Stimulated activated CD4-positive, alpha-beta T cell treated with anti-CD3 and anti-CD28 coated beads, Interleukin-4, amount 100 ng/mL, for 4 hours (primary cell): ENCODE measurements at places on chromosomes 11 and 22.

DNA sequence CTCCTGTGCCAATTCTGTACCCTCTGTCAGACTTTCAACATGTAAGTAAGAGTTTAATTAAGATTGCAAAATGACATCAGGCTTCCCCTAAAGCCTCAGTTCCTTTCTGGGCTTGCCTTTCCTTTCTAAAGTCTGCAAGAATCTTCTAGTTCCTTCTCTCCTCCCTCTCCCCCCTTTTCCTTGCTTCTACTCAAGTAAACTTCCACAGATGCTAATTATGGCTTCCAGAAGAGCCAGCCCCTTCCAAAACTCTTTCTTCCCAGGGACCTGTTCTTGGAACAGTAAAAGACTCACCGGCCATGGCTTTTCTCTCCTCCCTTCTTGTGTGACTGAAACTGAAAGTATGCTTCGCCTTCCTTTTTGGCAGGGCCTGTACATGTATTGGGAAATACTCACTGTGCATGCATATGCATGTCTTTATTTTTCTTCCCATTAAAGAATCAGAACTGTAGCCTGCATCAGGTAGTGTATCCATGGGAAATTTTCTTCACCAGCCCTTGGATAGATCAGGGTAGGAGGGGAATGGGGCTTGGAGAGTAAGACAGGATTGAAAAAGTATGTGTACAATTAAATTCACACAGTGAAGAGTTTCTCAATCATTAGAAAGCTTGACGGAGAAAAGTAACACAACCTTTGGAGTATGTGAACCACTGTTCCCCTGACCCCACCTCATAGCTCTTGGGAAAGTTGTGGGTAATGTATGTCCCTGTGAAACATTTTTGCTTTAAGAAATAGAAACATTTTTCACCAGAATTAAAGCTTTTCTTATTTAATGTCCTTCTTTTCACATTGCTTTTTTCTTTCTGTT, at the start of gene CASP1:
CASP1 (minus strand) TSS at position 332 of the 808 bp plus-strand sequence; CDS start at position 301, 31 bp downstream.
- no peak for DNase-seq

DNA sequence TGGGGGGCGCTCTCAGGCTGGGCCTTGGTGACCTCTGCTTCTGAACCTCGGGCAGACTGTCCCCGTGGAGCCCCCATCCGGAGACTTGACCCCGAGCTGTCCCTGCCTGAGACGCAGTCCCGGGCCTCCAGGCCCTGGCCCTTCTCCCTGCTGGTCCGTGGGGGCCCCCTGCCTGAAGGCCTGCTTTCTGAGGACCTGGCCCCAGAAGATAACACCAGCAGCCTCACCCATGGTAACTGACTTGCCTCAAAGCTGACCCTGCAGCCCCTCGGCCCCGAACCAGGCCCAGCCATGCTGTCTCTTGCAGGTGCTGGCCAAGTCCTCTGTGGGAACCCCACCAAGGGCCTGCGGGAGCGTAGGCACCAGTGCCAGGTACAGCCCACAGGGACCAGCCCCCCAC, 8.9 kb downstream of the LMNTD2 start:
- no peak for DNase-seq

DNA sequence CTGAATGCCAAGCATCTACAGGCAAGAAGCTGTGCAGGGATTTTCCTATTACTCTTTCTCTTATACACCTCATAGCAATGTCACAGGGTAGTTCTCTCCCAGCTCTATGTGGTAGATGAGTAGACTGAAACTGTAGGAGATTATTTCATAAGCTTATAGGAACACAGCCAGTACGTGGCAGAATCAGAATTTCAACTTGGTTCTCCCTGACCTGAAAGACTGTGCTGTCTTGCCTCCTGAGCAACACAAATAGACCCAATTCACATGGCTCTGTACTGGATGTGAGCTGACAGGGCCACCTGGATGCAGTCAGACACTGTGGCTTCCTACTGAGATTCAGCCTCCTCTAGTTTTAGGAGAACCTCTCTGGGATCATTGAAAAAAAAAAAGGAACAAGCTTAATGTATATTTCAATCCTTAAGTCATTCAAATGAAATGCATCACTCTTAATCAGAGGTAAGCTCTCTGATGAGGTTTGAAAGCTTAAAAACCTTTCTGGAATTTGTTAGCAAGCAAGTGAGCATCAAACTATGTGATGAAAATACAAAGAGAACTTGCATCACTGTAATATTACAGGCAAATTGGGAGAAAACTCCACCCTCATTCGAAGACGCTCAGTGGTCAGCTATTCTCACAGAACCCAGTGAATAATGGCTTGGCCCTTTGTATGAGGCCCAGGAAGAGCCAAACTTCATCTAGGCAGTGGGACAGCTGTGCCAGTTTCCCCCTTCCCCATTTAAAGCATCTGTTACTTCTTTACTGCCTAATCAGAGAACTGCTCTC, 1039.3 kb downstream of the NTM start:
- DNase-seq: no peak

DNA sequence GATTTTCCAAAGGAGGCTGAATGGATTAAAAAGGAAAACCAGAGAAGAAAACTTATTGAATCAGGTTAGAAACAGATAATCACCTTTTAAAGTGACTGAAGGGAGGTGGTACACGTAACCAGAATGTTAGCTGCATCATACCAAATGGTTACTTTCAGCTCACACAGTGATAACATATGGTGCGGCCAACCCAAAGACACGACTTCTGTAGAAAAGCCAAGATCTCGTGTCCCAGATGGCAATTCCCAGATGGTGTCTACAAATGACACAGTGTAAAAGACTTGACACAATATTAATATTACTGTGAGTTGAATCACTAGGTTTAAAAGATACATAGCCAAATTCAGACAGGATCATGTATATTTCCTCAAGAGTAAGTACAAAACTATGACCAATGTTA, 5.2 kb downstream of the PPP2R1B start:
- no peak for DNase-seq

- DNase-seq: no peak
Observed at GRCh38 chr22:27840436-27840835, 38.9 kb upstream of the MN1 start.

DNA sequence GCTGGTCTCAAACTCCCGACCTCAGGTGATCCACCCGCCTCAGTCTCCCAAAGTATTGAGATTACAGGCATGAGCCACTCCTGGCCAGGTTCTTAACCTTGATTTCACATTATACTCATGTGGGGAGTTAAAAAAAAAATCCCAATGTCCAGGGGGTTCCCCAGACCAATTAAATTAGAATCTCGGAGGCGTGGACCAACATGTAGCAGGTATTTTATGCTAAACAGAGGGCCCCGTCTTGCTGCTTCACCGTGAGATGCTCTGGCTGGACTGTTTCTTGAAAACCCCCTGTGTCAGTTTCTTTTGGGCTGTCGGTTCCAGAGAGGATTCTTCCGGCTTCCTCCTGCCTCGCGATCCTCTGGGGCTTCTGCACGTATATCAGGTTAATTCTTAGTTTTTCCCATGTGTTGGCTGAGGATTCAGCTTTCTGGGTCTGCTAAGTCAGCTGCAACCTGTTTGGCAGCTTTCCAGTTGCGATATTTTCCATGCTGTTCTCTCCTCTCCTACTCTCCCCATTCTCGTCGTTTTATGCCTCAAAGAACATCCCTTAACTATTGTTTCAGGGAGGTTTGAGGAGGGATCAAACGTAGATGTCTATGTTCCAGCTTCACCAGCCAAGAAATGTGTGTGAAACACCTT, 50.6 kb upstream of the ACCSL start:
- no peak for DNase-seq

- no peak for DNase-seq
Observed at GRCh38 chr11:76623171-76623883, 47.2 kb downstream of the LRRC32 start.

DNA sequence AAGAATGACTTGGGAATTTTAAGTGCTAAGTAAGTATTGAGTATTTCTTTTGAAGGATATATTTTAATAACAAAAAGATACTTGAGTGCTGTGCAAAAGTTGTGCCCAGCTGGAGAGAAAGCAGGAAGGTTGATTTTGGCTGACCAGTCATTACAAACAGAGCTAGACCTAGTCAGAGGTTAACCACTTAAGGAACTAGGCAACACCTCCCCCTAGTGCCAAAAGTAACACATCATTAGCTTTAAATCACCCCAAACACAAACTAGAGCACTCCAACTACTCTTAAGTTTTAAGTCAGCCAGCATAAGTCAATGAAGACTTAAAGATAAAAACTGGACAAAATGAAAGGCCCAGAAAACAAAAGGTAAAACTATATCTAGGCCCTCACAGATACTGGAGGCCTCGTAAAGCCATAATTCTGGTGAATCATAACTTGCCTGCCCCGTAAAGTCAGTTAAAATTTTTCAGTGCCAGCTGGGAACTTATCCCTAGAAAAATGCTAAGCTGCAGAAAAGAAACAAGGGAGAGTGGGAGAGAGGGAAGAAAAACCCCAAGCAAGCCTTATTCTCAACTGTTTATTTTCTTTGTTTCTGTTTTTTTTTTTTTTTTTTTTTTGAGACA, 4.6 kb downstream of the TMEM9B start:
- DNase-seq: no peak

DNA sequence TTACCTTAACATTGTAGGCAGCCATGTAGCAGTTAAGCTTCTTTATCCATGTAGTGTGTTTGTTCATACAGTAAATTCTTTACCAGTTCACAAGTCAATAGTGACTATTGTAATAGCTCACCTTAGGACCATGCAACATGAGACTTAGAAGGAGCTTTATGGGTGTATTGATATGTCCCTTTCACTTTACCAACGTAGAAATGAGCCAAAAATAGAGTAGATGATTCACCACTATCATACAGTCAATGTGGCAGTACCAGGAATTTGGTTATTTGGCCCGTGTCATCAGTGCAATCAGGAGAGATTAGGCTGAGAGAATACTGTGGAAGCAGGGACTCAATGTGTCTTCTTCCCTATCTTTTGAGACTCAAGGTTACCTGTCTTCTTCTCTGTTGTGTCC, 4.7 kb downstream of the ZDHHC13 start:
- DNase-seq: no peak

DNA sequence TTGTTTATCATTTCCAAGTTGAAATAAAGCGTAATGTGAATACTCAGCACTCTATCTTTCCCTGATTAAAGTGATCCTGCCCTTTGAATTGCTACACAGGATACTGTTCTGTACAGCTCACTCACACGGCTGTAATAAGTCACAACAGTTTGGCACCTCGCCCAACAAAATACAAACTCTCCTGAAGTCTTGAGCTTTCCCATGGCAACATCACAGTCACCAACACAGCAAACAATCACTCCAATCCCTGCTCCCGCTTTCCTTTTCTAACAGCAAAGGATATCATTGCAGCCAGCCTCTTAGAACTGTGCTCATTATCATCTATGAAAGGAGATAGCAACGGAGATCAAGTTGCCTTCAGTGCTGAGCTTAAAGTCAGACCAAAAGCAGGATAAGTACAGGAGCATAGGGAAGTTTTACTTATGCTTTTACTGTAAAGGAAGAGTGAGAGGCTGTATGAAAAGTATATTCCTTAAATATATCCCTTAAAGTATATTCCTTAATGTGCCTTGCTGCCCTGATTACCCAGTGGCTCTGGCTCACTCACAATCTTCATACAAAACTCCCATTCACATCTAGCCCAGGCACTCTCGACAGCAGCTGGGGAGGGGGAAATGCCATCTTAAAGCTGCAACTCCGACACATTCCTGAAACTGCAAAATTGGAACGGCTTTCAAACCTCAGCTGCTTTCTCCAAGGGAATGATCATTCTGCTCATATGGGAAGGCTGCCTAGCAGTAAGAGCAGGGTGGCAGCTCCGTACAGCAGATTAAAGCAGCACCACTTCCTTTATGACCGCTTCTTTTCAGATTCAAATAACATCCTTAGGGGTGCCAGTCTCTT, 35.8 kb downstream of the MAML2 start:
- DNase-seq: no peak

DNA sequence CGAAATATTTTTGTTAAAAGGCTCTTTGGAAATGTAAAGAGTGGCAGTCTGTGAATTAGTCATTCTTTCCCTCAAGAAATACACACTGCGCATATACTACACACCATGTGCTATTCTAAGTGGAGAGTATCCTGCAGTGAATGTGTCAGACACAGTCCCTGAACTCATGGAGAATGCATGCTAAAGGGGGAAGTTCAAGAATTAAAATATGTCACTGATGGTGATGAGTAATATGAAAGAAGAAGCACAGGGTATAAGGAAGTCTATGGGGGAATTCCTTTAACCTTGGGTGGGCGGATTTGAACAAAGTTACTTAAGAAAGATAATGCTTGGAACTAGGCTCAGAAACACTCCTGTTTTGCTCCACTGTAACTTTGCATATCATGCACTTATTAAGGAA, 153.0 kb downstream of the LRRC4C start:
- DNase-seq: no peak

- no peak for DNase-seq
Observed at GRCh38 chr11:68002575-68002937, 1.3 kb downstream of the UNC93B1 start.

DNA sequence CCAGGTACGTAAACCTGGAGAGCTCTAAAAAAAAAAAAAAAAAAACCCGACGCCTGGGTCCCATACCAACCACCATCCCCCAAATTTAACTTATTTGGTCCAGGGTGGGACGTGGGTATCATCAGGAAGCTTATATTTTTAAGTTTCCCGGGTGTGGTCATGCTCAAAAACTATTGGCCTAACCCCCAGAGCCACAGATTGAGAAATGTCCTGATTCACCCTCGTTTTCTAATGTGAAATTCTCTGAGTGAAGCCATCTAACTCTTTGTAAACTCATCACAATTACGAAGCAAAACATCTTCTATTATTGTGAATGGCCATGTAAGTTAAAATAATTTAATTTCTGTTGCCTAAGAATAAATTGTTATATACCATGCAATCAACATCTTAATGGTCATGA, 29.6 kb downstream of the PAK1 start:
- no peak for DNase-seq

- no peak for DNase-seq
Observed at GRCh38 chr22:50175921-50176849, 5.7 kb downstream of the PANX2 start.

GRCh38 chr11:129453293-129453721, 77.7 kb downstream of the BARX2 start:
- no peak for DNase-seq
